ENCODE measurements at places on chromosomes 6 and 20.

DNA sequence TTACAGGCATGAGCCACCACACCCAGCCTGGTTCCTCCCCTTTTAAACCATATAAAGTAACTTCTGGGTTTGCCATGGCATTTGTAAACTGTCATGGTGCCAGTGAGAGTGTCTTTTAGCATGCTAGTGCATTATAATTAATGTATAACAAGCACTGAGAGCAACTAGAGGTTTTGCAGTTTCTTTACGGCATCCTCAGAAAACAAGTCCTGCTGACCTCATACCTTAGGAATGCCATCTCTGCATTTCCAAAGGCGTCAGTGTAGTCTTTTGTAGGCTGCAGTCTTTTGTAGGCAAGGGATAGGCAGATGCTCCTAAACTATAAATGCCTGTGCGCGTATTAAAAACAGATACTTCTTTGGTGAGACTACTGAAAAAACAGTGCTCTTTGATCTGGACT is 75.0 kb upstream of the EZR start:
- peak; percentile 83 for DNase-seq

DNA sequence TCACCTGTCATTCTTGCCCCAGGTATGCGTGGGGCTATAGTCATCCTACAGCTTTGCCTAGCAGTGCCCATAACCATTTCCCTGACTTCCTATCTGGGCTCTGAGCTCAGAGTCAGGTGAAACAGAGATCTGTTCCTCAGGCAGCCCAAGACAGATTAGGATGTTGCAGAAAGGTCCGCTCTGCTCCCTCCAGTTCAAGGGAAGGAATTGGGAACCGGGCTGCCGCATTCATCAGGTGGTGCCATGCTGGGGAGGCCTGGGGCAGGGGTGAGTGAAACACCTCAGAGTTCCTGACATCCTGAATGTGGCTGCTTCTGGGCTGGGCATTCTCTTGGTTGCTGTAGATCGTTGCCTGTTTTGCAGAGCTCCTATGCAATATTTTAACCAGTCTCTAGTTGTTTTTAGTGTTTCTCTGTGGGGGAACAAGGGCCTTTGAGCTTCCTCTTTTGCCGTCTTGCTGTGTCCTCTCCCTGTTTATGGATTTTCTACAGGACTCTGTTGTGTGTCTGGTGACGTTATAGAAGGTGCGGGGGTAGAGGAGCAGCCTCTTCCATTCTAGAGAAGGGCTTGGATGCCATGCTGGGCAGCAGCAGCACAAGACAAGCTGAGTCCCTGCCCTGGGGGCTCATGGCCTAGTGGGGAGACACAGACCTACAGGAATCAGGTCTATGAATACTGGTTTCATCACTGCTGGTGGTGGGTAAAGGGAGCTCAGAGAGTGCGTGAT is 9.2 kb downstream of the ENTPD6 start:
- no peak for DNase-seq

- DNase-seq = no peak
Measured at GRCh38 chr20:53080969-53081871, 109.1 kb downstream of the TSHZ2 start.

GRCh38 chr6:166958926-166959861 is 2.8 kb upstream of the RNASET2 start:
- DNase-seq = no peak

DNA sequence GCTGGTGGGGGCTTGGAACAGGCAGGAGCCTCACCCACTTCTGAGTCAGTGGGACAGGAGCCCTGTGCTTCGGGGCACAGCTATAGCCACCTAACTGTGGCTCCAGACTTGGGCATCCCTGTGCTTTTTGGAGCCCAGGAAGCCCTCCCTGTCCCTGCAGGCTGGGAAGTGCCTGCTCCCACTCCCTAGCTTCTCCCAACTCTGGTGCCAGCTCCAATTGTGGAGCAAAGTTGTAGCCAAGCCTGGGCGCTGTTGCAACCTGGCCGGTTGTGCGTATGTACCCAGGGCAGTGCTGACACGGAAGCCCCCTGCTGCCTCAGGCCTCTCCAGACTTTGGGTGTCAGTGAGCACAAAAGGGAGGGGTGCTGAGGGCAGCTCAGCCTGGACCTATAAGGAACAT is 601.7 kb upstream of the GJE1 start:
- DNase-seq = no peak

GRCh38 chr6:4603856-4604369 is 172.3 kb upstream of the CDYL start:
- no peak for DNase-seq

DNA sequence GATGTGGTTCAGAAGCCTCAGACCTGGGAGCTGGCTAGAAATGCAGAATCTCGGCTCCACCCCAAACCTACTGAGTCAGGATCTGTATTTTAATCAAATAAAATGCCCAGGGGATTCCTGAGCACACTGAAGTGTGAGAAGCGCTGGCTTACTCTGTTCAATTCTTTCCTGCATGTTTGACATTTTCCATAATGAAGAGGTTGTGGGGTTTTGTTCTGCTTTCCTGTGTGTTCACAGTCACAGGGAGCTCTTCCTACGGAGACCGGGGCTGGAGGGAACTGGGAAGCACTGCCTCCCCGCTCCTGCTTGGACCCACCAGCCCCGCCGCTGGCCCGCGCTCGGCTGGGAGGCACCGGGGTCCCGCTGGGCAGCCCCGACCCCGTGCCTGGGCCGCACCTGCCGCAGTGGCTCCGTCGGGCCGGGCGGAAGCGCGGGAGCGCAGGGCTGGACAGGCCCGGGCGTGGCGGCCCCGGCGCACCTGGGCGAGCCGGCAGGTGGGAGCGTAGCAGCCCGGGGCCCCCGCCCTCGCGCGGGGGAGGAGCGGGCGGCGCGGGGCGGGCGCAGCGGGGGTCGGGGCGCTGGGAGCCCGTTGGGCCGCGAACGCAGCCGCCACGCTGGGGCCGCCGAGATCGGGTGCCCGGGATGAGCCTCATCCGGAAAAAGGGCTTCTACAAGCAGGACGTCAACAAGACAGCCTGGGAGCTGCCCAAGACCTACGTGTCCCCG is at the start of gene MAPK13:
Gene MAPK13 (plus strand): TSS at position 573 of the 726 bp plus-strand sequence. CDS start 70 bp downstream, at position 643.
- peak; percentile 50 for DNase-seq

DNA sequence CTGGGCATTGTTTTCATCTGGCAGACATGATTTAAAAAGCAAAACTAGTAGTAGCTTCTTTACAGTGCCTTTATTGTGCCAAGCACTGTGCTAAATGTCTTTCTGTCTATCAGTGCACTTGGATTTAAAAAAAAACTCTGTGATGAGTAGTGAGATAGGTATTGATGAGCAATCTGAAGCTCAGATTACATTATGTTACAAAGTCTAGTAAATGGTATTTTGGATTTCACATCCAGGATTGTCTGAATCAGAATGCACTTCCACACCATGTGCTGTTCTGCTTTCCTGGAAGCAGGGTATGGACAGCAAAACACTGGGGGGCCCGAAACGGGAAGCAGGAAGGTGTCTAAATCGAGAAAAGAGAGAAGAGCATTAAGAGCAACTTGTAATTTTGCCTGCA is 103.4 kb upstream of the CCN2 start:
- no peak for DNase-seq

GRCh38 chr20:61535091-61535490 is 283.0 kb downstream of the CDH4 start:
- DNase-seq = no peak

- DNase-seq = peak; percentile 88
Measured at GRCh38 chr20:59835448-59836395, 97.7 kb downstream of the SYCP2 start.

- DNase-seq = peak; percentile 96
Measured at GRCh38 chr6:113854531-113855499, 2.3 kb upstream of the MARCKS start.

DNA sequence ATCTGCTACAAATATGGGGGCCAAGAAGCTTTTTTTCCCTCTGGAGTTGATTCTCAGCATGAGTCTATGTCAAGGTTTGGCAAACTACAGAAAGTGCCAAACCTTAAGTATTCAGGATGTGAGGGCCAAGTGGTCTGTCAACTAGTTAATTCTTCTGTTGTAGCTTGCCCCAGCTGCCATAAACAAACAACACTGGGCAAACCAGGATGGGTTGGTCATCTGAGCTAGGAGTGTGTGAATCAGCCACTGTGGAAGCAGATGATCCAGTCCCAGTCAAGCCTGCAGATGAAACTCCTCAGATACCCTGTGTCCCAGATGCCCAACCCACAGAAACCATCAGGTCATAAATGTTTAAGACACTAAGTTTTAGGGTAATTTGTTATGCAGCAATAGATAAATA is 103.0 kb upstream of the MOCS1 start:
- no peak for DNase-seq

GRCh38 chr6:34526241-34526972 is 29.7 kb downstream of the SPDEF start:
- DNase-seq = peak; percentile 60

GRCh38 chr6:106117579-106117978 is 31.4 kb downstream of the PRDM1 start:
- DNase-seq = no peak

DNA sequence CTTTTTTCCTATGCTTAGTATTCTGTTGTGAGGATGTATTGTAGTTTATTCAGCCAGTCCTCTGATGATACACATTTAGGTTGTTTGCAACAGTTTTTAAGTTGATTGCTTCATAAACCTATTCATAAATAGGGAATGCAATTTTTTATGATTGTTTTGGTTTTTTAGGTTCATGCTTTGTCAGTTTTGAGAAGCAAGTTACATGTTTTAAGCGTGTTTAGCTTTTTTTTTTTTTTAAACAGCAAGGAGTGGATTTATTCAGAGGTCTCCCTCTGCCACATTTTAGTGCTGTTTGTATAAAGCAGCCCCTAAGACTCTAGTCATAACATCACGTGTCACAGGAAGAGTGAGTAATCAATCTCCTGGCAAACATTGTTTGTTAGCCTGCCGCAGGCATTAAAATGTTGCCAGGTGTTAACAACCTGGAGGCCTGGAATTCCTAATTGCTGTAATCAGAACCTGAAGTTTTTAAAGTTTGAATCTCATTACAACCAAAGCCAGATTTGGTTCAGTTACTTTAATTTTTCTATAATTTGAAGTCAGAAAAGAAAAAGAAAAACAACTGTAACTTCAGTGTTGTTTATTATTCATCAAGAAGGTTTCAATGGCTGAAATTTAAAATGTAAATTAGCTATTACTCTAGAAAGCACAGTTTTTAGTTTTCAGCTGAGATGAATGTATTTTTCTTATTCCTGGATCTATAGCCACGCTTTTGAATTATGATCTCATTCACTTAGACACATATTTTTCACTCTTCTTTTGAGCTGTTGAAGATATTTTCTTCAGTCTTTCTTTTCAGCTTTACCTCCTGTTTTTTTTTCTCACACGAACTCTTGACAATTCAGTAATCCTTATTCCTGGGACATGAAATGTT is 59.2 kb downstream of the KCNS1 start:
- no peak for DNase-seq

GRCh38 chr6:21708320-21708580 is 114.7 kb downstream of the SOX4 start:
- DNase-seq = no peak

- DNase-seq = no peak
Measured at GRCh38 chr6:44045672-44046015, 81.6 kb downstream of the MRPL14 start.

DNA sequence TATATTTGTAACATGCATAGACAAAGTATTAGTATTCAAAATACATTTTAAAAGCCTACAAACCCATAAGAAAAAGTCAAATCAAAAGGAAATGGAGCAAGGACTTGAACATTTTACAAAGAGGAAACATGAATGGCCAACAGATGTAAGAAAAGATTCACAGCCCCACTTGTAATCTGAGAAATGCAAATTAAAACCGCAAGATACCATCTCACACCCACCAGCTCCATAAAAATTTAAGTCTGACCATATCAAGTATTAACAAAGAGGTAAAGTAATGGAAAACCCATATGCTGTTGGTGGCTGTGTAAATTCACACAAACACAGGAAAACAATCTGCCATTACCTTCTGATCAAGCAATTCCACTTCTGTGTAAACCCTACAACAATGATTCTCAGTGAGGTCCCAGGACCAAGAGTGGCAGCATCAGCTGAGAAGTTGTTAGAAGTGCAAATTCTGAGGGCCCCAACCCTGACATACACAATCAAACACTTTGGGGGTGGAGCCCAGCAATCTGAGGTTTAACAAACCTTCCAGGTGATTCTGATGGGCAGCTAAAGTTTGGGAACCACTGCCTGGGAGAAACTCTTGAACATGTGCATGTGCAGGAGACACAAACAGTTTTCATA is 30.9 kb downstream of the BCL2L1 start:
- DNase-seq = no peak

DNA sequence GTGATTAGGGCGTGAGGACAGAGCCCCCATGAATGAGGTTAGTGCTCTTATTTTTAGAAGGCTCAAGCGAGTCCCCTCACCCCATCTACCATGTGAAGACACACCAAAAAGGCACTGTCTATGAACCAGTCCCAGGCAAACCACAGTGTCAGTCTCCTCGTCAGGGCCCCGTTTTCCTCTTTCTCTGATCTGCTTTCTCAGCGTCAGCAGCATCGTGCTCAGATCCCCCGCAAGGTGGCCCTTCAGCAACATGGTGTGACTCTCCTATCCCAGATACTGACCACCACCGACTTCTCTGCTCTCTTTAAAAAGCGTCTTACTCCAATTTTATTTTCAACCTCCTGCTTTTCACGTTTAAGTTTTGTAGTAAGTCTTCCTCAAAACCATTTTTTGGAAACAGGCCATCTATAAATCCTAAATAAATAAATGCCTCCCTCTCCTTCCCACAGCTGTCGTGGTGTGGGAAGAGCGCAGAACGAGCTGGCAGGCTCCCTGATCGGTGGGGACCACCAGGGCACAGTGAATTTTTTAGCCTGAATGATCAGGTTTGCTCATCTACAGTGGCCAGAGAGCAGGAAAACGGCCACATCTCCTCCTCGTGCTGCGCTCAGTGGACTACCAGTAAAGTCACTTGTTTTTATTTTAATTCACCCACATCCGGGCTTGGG is 113.1 kb downstream of the BMP7 start:
- peak; percentile 33 for DNase-seq

DNA sequence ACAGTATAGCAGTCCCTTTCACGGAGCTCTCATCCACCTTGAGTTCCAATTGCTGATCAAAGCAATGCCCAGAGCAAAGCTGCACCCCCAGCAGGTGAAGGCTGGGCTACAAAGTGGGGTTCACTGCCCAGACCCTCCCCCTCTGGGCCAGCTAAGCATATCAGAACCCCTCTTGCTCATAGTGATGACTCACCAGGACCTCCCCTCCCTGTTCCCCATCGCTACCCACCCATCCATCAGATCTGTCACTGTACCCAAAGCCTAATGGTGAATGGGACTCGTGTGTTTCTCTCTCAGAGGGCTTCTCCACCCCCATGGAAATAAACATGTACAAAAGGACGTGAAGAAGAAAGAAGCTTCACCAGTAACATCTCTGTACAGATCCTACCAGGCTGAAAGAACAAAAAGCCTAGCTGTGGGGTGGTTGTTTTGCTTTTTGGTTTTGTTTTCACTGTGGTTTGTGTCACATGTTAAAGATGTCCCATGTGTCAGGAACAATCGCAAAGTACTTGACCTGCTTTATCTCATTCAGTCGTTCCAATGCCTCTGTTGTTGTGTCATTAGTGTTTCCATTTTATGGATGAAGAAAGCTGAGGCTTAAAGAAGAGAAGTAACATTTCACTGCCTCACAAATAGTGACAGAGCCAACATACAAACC is 518.5 kb downstream of the CD83 start:
- DNase-seq = no peak

GRCh38 chr6:68976260-68976659 is 341.2 kb downstream of the ADGRB3 start:
- no peak for DNase-seq

All from eye (tissue), 1 donor.